ENCODE measurements at places on chromosomes 1 and 21.

DNA sequence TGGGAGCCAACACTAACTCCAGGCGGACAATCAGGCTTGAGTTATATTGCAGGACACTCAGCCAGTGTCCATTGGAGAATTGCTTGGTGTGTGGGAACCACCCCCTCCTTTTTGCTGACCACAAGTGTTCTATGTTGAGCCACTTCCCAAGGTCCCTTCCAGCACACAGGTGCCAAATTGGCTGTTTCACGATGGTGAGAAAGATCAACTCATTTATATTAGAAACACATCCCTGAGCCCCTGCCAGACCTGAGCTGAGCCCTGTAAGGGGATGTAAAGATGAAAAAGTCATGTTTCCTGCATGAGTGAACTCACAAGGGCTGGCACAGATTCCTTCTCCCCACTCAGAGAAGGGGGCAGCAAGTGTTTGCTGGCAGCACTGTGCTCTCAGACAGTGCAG, 96.5 kb downstream of the KCNN3 start:
- DNase-seq: no peak

DNA sequence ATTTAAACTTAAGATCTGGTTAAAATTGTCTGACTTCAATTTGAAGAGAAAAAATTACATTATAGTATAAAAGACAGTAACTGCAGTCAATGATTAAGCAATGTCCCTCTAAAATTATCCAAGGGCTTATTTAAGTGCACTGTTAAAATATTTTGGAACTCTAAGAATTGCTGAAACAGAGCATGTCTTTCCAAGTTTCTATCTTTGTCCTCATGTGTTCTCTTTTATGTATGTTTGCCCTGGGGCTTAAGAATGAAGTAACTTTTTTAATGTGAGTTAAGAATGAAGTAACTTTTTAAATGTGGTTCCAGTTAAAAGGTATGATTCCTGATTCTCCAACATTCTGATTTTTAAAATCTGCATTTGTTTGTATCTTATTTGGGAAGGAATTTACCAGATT, 69.0 kb upstream of the MARK1 start:
- no peak for DNase-seq

DNA sequence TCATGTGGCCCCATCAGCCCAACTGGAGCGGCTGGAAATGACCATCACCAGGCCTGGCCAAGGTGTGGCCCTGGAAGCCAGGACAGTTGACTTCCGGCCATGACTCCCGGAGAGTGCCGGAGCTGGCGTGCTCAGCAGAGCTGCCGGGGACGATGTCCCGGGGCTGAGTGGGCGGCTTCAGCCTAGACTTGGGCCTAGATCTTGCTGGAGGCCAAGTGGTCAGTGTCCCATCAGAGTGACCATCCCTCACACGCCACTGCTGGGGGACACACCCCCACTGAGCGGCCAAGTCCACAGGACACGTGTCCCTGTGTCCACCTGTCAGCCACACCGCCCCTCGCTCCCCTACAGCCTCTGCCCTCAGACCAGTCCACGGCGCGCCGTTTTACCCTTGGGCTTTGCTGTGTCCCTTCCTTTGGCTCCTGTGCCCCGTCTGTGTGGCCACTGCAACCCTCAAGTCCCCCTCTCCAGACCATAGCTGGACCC, 4.0 kb downstream of the FAAP20 start:
- no peak for DNase-seq

DNA sequence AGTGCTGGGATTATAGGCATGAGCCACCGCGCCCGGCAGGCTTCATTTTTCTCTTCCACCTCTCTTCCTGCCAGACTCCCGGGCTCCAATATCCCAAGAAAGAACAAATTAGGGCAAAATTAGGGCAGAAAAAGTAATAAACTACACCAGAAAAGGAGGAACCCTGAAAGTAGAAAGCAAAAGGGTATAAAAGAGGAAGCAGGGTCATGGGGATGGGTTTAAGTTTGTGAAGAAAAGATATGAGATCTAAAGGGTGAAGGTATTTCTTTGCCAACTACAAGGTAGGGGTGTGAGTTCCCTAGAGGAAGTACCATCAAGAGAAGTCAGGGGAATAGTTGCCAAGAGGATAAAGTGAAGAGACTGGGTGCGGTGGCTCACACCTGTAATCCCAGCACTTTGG, 9.9 kb downstream of the PTPN22 start:
- DNase-seq: no peak

DNA sequence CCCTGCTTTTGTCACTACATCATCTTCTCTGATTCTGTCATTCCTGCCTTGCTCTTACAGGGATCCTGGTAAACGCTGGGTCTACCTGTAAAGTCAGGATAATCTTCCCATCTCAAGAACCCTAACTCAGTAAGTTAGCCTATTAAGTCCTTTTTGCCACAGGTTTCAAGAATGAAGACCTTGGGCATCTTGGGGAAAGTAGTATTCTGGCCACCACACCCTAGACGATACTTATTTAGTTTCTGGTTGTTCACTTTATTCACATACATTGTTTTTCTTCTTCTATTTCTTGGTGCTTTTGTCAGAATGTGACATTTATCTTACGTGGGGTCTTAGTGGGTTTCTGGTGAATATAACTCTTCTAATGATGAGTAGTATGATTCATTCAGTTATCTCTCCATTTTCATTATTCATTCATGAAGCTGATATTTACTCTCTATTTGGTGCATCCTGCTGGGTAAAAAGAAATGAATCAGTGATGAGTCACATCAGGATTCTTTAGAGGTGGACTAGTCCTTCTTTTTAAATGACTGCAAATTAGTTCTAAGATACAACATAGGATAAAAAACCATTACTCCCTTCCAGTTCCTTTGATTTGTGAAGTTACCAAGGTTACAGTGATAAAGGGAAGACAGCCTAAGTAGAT, 514.4 kb upstream of the B3GALT2 start:
- DNase-seq: no peak

GRCh38 chr1:54052431-54052933, 522 bp downstream of the TMEM59 start:
- DNase-seq: peak; percentile 72

- no peak for DNase-seq
These were observed 16.8 kb downstream of the APP start for GRCh38 chr21:26153758-26154157.

GRCh38 chr1:176717066-176717750, 254.2 kb downstream of the PAPPA2 start:
- DNase-seq: no peak

- peak; percentile 93 for DNase-seq
These were observed 2.1 kb upstream of the PFKL start for GRCh38 chr21:44297525-44298290.

DNA sequence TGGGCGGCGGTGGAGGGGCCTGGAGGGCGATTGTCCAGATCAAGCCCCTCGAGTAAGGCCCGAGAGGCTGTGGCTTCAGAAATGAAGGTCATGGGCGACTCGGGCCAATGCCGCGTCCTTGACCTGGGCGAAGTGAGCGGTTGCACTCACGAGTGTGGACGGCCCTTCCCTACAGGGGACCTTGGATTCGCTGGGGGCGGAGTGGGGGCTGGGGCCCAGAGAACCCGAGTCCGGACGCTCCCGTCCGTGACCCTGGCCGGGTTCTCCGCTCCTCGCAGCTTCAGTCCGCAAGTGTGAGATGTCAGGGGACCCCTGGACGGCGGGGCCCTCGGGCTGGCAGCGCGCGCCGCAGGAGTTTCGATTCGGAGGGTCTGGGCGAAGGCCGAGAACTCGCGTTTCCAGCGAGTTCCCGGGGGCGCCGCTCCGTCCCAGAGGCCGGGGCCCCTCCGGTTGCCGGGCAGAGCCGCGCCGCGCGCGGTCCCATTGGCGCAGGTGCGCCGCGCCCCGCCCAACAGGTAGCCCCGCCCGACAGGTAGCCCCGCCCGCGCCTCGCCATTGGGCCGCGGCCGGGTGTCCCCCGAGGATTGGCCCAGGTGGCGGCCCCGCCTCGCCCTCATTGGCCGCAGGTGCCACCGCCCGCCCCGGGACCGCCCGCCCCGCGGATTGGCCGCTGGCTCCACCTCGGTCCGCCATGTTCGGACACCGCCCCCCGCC, at the start of gene PRKCZ:
Gene PRKCZ, plus strand, starts transcription at position 694 of the 714 bp plus-strand sequence. CDS start 220 bp downstream, outside the sequence.
- DNase-seq: no peak

DNA sequence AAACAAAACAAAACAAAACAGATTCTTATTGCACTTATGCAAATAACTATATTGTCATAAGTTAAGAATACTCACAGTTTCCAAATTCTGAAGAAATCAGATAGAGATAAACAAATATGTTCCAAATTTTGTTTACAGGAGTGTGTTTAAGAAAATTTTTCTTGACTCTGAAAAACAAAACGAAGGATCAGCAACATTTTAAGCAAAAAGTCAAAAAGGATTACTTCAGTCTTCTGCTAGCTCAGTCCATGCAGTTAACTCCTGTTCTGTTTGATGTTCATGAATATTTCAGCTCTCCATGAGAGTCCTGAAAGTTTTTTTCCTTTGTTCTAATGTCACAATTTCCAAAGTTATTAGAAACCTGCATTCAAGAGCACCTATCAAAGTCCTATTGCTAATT, 33.2 kb upstream of the KLF18 start:
- DNase-seq: no peak

GRCh38 chr1:25810341-25811299, 9.1 kb upstream of the MTFR1L start:
- DNase-seq: no peak

DNA sequence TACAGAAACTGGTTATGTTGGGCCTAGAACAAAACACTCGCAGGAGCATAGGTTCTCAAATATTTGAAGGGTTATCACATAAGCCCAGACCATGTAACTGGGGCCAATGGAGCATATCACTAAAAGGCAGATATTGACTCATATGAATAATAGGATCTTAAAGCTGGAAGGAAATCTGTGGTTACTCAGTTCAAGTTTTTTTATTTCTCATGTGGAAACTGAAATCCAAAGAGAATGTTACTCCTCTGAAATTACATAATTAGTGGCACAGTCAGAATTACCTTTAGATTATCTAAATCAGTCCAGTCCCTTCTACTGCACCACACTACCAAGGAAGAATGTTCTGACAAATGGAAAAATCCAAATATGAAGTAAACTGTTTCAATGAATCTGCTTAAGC, 12.0 kb downstream of the SLAMF8 start:
- no peak for DNase-seq

GRCh38 chr1:21308330-21308729, 18.1 kb upstream of the ECE1 start:
- peak; percentile 47 for DNase-seq

- DNase-seq: no peak
These were observed 55.0 kb upstream of the MACF1 start for GRCh38 chr1:39149509-39149908.

DNA sequence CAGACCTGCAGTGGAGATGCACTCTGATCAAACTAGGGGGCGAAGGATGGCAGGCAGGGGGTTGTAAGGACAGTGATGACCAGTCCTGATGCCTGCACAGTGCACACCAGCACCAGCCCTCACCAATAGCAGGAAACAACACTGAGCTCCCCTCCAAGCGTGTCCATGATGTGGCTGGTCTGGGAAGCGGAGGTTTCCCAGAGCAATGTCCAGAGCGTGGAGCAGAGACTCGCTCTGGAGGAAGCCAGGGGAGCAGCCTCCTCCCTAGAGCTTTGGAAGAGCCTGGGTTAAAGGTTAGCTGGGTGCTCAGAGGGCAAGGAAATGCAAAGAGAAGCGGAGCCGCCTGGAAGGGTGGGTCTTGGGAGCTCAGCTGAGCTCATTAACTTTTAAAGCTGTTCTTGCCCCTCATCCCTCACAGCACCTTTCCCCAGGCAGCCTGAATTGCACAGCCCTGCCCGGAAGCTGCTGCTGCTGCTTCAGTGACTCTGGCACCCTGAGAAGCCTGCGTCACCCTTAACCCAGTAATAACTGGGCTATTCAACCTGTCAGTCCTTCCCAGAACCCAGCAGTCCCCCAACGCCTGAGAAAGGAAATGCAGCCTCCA, 162.2 kb upstream of the RAB4A start:
- DNase-seq: no peak

GRCh38 chr1:153612755-153613331, at the start of gene S100A16:
Gene S100A16, minus strand, starts transcription at chr1:153613137. Its CDS starts 4,986 bp downstream, at chr1:153608151.
- peak; percentile 94 for DNase-seq

GRCh38 chr1:109598655-109599054, 20.8 kb downstream of the GNAT2 start:
- DNase-seq: no peak

GRCh38 chr1:109950509-109950908, 34.1 kb upstream of the AHCYL1 start:
- DNase-seq: no peak

GRCh38 chr1:81703756-81704463, 96.8 kb upstream of the ADGRL2 start:
- peak; percentile 73 for DNase-seq

DNA sequence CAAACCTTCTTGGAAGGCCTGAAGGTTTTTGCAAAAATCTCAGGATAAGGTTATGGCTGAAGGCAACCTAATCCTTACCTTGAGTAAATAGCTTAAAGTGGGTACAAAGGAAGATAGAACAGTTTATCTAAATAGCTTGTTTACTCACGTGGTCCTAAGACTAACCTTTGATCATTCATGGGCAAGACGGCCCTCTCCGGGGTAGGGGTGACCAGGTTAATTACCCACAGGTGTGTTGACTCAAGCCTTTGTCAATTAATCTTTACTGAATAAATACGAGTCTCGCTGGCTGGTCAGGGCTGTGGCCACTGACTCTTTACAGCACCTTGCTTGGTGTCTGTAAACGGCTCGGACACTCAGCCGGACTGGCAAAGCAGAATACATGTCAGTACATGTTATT, 10.8 kb downstream of the AADACL4 start:
- no peak for DNase-seq

DNA sequence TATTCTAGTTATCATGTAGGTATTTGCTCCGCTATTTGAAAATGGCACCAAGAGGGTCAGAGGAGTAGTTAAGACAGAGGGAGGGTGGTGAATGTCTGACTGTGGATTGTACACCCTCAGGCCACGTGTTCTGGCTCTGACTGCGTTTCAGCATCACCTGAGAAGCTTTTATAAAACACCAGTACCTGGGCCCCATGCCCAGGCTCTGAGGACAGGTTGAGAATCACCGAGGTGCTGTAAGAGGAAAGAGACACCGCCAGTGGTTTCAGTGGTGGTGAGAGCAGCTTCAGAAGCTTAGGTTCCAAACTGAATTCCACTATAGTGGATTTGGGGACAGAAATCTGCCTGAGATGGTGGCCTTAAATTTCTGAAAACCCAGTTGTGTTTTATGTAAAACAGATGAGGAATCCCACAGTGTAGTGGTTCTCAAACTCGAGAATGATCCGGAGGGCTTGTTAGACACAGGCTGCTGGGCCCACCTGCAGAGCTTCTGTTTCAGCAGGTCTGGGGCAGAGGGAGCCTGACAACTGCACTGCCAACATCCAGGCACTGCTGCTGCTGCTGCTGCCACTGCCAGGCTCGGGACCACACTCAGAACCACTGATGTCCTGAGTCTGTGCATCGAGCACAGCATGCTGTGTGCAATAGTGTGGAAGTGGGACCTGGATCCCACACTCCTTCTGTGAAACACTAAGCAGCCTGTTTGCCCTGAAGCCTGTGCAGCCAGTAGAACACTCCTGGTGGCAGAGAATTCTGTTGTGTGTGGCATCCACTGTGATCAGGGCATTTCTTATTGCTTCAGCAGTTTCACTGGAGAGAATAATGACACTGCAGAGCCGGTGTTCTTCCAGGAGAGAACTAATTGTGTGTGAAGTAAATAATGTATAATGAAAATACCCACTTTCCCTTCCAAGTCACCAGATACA, 98.7 kb downstream of the SUSD4 start:
- DNase-seq: no peak

- DNase-seq: no peak
These were observed 14.8 kb upstream of the KCNE2 start for GRCh38 chr21:34348890-34349519.

All from foreskin fibroblast (primary cell).